ENCODE measurements at places on chromosomes 4 and X.

DNA sequence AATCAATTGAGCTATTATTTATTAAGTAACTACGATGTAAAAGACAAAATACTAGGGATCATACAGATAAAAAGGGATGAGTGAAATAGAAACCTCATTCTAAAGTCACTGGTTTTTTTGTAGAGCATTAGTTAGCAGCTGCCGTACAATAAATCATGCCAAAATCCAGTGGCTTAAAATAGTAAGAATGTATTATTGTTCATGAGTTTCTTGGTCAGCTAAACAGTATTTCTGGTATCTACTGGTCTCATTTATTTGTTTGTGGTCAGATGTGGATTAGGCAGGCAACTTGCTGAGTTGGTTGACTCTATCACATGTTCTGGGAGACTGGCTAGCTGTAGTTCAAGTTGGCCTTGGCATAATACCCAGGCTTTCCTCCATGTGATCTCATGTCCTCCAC is 667.3 kb downstream of the GALNTL6 start:
- no peak for DNase-seq

DNA sequence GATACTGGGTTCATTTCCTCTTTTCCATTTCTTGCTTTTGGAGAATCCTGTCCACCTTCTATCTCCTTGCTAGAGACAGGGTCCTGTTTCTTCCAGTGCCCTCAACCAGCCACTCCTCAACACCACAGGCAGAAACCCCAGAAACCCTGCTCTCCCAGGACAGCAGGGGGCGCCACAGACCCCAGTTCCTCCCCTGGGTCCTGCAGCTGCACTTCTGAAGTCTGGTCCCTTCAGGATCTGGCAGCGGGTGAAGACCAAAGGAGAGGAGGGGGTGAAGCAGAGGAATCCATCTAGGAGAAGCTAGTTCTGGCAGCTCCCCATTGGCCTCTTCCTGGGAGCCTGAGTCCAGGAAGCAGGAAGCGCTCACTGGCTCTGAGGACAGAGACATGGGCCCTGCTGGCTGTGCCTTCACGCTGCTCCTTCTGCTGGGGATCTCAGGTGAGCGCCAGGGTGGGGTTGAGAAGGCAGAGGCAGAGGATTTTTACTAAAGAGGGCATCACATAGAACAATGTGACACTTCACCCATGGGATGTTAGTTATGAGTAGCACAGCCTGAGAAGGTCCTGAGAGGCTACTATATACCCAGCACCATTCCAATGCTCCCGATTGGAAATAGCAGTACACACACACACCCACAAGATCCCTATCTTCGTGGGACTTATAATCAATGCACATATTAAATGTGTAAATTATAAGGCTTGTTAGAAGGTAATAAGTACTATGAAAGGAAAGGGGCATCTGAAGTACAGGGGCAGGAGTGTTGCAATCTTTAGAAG is at the start of gene PRSS48:
TSS of gene PRSS48 (plus strand) at position 375 of the 776 bp plus-strand sequence. CDS start at position 387, 12 bp downstream.
- DNase-seq, result no peak

GRCh38 chr4:113384600-113384999 is 335.1 kb downstream of the ANK2 start:
- no peak for DNase-seq

DNA sequence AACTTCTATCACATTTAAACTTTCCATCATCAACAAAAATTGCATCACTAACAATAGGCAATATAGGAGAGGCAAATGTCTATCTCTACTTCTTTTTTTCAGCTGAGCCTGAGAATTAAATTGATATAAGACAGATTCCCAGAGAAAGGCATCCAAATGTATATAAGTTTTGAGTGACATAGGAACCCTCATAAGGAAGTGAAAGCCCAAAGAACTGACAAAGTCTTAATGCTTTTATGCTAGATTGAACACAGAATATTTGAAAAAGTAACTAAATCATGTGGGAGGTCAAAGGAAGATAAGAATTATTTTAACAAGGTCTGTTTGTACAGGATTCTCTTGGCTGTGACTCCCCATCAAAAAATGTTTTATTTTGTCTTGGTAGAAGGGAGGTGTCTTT is 714.9 kb downstream of the GRXCR1 start:
- no peak for DNase-seq

GRCh38 chrX:77918568-77918967 is 8.1 kb downstream of the ATP7A start:
- DNase-seq, result no peak

DNA sequence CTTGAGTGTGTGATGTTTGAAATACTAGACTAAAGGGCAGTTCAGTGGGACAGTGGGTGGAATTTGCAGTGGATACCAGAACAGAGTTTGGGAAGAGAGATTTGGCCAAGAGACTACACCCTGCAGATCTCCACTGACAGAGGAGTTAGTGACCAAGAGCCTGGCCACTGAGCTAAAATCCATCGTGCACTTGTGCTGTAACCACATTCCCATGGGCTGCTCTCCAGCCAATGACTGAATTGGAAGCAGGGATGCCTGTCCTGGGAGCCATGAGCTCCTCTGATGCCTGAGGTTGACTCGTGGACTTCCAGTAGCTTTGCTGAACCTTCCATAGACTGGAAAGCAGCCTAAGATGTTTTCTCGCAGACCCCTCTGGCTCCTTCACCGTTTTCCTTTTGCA is 296.1 kb downstream of the TRIML1 start:
- no peak for DNase-seq

- no peak for DNase-seq
These were observed 120.1 kb upstream of the GPM6A start for GRCh38 chr4:175932116-175932515.

- no peak for DNase-seq
These were observed 1127.8 kb upstream of the PRKX start for GRCh38 chrX:4841216-4841745.

DNA sequence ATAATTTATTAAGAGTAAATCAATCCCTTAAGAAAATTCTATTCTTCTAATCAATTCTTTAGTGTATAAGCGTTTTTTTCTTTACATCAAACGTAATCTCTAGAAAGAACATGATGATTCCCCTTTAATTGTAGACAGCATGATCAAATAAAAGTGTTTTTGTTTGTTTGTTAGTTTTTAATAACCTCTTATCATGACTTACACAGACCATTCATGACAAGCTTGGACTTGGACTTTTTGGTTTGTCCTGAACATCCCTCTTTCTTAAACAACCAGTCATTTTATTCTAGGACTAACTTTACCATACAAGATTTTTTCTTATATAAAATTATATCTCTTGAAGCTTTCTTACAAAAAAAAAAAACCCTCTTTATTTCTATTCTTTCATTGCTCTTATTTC is 344.6 kb upstream of the SPOCK3 start:
- DNase-seq, result no peak

- no peak for DNase-seq
These were observed 47.0 kb downstream of the ASMT start for GRCh38 chrX:1661922-1662221.

- no peak for DNase-seq
These were observed 39.9 kb downstream of the HS6ST2 start for GRCh38 chrX:132918523-132918922.

DNA sequence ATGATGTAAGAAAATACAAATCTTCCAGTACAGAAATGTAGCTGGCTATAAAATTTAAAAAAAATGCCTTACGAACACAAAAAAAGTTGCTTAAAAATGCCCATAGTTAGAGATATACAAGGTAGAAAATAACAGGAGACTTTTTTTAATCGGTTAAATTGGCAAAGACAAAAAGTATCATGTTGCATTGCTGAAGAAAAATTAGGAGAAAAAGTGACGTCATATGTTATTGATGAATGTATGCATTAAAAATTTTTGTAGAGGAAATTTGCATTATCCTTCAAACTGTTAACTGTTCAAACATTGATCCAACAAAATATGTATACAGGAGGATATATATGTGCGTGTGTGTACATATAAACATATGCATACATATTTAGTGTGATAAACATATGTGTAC is 1634.4 kb upstream of the PCDH7 start:
- DNase-seq, result no peak

- no peak for DNase-seq
These were observed 750 bp downstream of the TMEM129 start for GRCh38 chr4:1720163-1720983.

GRCh38 chr4:4681653-4682052 is 139.8 kb upstream of the STX18 start:
- DNase-seq, result no peak

- no peak for DNase-seq
These were observed 333.2 kb upstream of the ATOH1 start for GRCh38 chr4:93495346-93495745.

GRCh38 chr4:120749445-120750151 is 172.9 kb downstream of the PRDM5 start:
- no peak for DNase-seq
